ENCODE measurements at places on chromosomes 13 and 19. TPM values are rescaled to one million over a fixed set of nuclear protein-coding genes. Genes with fewer than 3 reads are reported as not detected.

The CASP14 gene
- not detected for total RNA-seq

The SLC27A1 gene
- total RNA-seq, result 19.4 TPM

The APC2 gene
- not detected for total RNA-seq

The TNFRSF19 gene
- 22.5 TPM for total RNA-seq

The EMP3 gene
- total RNA-seq, result 30.3 TPM

The PTPRH gene
- 4.9 TPM for total RNA-seq

The LYL1 gene
- 1.7 TPM for total RNA-seq

The OR7D2 gene
- under 0.01 TPM for total RNA-seq

The C13orf42 gene
- total RNA-seq, result not detected

The TTC9B gene
- total RNA-seq, result not detected

The EID2 gene
- 5.4 TPM for total RNA-seq

The ADGRE3 gene
- total RNA-seq, result not detected

The FFAR1 gene
- total RNA-seq, result not detected

The KCNN4 gene
- 8.5 TPM for total RNA-seq

The CRX gene
- not detected for total RNA-seq

The TNFSF11 gene
- total RNA-seq, result not detected

The CYP4F8 gene
- total RNA-seq, result not detected

The PRTN3 gene
- total RNA-seq, result not detected

The IRF3 gene
- total RNA-seq, result 89.3 TPM

The DENND1C gene
- total RNA-seq, result 0.20 TPM

The KLK4 gene
- total RNA-seq, result not detected

The ALOX5AP gene
- 5.6 TPM for total RNA-seq

The ZNF850 gene
- total RNA-seq, result 3.1 TPM

The LILRA2 gene
- total RNA-seq, result not detected

The ODAD3 gene
- 0.35 TPM for total RNA-seq

The LILRA1 gene
- not detected for total RNA-seq

Data from renal cortical epithelial cell (primary cell).